ENCODE measurements at places on chromosomes 1 and 21. TPM values are rescaled to one million over a fixed set of nuclear protein-coding genes. Genes with fewer than 3 reads are reported as not detected.

The NBPF11 gene
- 5.1 TPM for total RNA-seq

The NTRK1 gene
- not detected for total RNA-seq

GRCh38 chr1:204746838-204747442 is 61.4 kb upstream of the LRRN2 start:
- peak; percentile 64 for DNase-seq

DNA sequence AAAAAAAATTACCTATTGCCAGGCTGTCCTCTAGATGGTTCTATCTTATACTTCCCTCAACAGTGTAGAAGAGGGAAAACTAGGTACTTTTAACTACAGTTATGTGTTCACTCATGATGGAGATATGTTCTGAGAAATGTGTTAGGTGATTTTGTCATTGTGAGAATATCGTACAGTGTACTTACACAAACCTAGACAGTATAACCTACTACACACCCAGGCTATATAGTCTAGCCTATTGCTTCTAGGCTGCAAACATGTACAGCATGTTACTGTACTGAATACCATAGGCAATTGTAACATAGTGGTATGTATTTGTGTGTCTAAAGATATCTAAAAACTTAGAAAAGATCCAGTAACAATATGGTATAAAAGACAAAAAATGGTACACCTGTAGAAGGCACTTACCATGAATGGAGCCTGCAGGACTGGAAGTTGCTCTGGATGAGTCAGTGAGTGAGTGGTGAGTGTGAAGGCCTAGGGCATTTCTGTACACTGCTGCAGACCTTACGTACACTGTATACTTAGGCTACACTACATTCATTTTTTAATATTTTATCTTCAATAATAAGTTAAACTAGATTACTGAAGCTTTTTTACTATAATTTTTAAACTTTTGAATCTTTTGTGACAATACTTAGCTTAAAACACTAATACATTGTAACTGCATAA is 13.2 kb downstream of the MGST3 start:
- DNase-seq, result no peak

DNA sequence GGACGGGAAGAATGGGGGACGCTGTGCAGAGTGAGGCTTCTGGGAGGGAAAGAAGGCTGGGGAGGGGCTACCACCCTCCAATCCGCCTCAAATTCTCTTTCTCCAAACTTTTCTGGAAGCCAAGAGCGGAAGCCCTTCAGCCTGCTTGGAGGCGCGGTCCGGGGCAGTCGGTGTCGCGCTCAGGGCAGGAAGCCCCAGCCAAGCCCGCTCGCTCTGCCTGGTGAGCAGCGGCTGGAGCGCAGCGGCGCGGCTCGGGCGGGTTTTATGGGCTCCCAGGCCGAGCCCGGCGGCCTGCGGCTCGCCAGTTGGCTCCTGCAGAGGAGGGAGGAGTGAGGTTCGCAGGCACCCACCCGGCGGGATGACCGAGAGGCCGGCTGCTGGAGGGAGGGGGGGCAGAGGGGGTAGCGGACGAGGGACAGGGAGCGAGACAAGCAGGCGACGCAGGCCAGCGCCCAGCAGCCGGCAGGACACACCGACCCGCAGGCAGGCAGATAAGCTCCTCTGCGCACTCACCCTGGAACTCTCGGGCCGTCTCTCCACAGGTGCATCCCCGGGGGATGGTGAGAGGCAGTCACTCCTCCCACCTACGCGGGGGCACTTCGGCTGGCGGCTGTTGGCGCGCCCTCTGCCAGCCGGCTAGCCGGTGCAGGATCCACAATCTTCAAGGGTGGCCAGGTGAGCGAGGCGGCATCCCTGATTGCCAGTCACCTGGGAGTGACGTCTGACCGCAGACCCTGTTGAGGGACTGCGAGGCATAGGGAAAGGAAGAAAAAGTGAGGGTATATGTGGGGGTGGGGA is at the start of gene AVPR1B:
TSS of gene AVPR1B (minus strand) at position 238 of the 798 bp plus-strand sequence. CDS start 498 bp downstream, outside the sequence.
- peak; percentile 50 for DNase-seq

GRCh38 chr1:54979327-54979891 is 1.0 kb upstream of the TMEM61 start:
- no peak for DNase-seq

- no peak for DNase-seq
These were observed 3.8 kb upstream of the ZNF692 start for GRCh38 chr1:248862695-248862997.

- DNase-seq, result no peak
These were observed 40.2 kb downstream of the SMG7 start for GRCh38 chr1:183512450-183512849.
